ENCODE measurements at places on chromosomes 2 and 18. TPM values are rescaled to one million over a fixed set of nuclear protein-coding genes. Genes with fewer than 3 reads are reported as not detected.

DNA sequence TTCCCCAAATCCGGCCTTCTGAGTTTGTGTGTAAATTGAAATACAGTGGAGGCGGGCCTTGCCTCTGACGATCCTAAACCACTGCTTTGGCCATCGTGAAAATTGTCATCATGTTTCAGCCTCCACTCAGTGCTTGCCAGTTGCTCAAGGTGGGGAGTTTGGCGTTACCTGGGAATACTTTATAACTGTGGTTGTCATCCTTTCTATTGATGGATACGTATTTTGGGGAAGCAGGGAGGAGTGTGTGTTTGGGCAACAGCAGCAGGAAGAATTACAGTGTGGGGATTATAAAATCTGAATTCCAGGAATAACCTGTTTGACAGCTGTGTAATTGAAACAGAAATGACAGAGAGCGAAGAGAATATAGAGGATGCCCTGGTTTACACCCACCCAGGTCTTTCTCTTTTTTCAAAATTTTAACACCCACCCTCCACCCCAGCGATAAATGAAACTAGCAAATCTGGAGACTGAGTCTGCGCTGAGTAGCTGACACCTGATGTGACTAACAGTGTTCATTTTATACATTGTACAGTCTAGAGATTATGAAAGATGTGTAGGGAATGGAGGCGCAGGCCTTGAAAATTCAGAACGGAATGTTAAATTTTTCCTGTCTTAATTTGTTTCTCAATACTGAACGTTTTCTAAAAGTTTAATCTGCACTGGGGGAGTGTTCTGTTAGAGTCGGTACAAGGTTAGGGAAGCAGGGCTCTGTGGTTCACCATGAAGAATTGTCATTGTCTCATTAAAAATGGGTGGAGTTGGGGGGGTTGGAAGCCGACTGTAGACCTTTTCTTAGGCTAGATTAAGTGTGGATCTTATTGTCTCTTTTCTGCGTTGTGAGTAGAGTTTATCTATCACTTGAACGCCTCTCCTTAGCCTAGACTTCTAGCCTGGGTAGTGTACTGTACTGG is 1.6 kb downstream of the MAP4K4 start:
- no peak overlapping the region for H3K27ac ChIP-seq
- H3K4me1 ChIP-seq: peaks cover 11% of the 10 kb centered on the region
- peak; percentile 31 for DNase-seq
- peaks cover 10% of the 10 kb centered on the region for H3K36me3 ChIP-seq
- peaks cover 5% of the 10 kb centered on the region for H3K27me3 ChIP-seq

DNA sequence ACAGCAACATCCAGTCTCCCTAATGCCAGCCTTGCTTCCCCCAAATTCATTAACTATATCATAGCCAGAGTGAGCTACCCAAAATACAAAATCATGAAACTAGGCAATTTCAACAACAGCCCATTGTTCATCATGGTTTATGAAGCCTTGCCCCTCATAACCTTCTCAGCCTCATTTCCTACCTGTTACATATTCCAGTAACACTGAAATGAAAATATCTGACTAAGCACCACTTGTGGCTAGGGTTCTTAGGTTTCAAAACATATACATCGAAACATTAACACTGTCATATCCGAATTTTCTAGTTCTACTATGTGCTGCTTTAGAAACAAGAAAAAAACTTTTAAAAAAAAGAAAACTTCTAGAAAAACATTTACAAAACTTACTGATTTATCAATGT is 59.5 kb downstream of the ATAD2B start:
- no peak overlapping the region for H3K4me3 ChIP-seq
- H3K36me3 ChIP-seq: peaks cover 3% of the 10 kb centered on the region
- peak overlapping the region; percentile 76 for H3K27ac ChIP-seq
- H3K4me1 ChIP-seq: peaks cover 11% of the 10 kb centered on the region
- no peaks in the 10 kb centered on the region for H3K27me3 ChIP-seq

- no peaks in the 10 kb centered on the region for H3K36me3 ChIP-seq
- H3K27ac ChIP-seq: no peak overlapping the region
- H3K4me3 ChIP-seq: no peak overlapping the region
- DNase-seq: no peak
- H3K4me1 ChIP-seq: no peaks in the 10 kb centered on the region
Measured at GRCh38 chr2:226660526-226660925, 139.1 kb downstream of the IRS1 start.

GRCh38 chr2:33791625-33792024 is 192.5 kb upstream of the FAM98A start:
- H3K27ac ChIP-seq: no peak overlapping the region
- DNase-seq: no peak
- no peak overlapping the region for H3K4me3 ChIP-seq
- no peaks in the 10 kb centered on the region for H3K4me1 ChIP-seq

DNA sequence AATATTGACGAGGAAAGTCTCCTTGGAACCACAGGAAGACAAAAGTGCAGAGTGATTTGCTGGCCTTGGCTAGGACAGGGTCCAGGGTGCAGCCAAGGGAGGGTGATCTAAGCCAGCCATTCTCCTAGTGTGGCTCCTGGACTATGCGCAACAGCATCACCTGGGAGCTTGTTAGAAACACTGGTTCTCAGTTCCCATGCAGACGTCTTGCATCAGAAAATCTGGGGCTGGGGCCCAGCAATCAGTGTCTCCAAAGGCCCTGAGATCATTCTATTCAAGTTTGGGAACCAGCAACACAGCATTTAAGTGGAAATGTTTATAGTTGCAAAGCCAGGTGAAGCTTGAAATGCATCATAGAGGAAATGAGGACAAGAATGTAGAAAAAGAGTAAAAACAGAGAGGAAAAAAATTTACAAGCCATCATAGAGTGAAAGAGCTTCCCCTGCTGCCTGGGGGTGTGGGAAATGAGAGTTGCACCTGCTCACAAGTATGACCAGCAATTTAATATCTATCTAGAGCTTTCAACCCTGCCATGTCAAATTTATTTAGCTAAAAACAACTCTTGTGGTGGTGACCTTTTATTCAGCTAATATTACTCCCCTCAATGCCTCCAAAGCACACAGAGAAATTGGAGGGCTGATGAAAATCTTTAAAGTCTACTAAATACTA is 54.4 kb upstream of the SEC11C start:
- H3K4me1 ChIP-seq: peaks cover 12% of the 10 kb centered on the region
- H3K36me3 ChIP-seq: no peaks in the 10 kb centered on the region
- H3K27ac ChIP-seq: no peak overlapping the region
- DNase-seq: no peak
- H3K27me3 ChIP-seq: peaks cover 15% of the 10 kb centered on the region
- no peak overlapping the region for H3K4me3 ChIP-seq

SAG gene
- total RNA-seq: 0.02 TPM

DNA sequence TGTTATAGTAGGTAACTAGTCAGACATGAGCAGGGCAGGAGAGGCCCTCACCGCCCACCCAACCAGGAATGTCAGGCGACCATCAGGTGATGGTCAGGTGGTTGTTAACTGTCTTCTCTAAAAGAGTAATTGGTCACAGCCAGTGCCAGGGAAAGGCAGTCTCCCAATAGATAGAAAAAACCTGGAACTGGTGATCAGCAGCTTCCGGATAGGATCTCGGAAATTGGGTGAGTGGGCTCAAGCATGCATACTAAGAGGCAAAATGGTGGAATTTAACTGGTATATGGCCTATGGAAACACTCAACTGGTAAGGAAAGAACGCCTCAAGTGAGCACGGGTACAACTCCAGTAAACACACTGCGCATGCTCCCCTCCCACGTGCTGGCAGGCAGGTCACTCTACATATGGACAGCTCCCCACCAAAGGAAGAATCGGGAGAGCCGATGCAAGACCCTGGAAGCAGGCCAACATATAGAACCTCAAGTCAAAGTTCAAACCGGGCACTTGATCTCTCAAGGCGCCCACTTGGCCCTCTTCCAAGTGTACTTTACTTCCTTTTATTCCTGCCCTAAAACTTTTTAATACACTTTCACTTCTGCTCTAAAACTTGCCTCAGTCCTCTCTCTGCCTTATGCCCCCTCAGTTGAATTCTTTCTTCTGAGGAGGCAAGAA is 43.5 kb upstream of the TMEM131 start:
- H3K27me3 ChIP-seq: no peaks in the 10 kb centered on the region
- H3K27ac ChIP-seq: no peak overlapping the region
- DNase-seq: no peak
- H3K4me1 ChIP-seq: no peaks in the 10 kb centered on the region

KHK gene
- 12.9 TPM for total RNA-seq

LINC00305 gene
- total RNA-seq: not detected

DNA sequence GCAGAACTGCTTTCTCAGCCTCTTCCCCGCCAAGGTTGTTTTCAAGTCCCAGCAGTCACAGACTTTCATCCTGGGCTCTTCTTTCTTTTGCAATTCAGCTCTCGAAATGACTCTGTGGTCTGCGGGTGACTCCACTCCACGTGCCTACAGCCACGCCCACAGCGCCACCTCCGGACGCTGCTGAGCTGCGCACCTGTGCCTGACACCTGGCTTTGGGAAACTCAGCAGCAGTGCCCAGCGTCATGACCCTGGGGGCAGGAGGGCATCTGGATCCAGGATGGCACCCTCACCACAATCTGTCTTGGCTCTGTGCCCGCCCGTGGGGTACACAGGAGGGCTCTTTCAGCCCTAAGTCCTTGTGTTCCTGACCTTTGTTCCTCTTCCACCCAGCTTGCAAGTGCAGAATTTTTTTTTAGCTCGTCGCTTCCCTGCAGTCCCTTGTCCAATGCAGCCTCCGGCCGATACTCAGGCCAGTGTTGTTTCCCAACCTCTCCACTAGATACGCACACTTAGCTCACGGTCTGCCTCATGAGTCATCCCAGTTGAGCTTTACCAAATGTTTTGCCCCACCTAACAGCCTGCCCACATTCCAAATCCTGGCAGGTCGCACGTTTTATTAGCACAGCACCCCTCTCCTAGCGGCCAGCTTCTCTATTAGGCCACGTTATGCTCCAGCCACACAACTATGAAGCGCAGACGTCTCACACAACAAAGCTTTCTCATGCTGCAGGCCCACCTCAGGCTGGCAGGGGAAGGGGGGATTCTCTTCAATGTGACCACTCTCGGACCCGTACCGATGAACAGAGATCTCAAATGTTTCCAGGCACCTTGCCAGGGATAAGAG is 6.5 kb upstream of the CAPN10 start:
- peak; percentile 83 for DNase-seq
- peaks cover 2% of the 10 kb centered on the region for H3K36me3 ChIP-seq
- peak overlapping the region; percentile 60 for H3K4me3 ChIP-seq
- H3K27ac ChIP-seq: peak overlapping the region; percentile 68

DNA sequence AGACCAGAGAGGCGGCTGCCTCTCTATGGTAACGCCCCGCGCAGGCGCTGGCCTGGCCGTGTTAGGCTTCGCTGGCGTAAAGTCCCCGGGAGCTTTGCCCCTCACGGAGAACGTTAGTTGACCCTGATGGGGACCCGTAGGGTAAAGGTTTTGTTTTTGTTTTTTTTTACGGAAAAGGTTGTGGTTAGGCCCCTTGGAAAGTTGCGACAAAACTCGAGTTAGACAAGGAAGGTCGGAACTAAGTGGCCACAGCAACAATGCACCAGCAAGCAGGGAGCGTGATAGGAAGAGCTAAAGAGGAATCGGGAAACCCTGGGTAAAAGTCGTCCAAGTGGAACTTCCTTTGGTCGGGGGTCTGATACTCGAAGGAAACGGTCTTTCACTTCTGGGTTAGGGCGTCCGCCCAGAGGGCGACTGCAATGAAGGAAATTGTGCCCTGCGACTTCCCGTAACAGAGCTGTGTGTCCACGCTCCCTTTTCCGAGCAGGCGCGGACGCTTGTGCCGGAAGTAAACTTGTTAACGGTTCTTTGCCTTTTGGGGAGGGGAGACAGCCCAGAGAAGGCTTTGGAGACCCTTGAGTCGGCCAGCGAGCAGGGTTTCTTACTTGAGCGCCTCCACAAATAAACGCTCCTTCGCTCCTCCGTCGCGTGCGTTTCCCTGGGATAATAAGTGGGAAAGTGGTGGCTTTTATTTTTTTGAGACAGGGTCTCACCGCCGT is 493 bp upstream of the CLASP1 start:
- peaks cover 72% of the 10 kb centered on the region for H3K4me1 ChIP-seq
- H3K27me3 ChIP-seq: no peaks in the 10 kb centered on the region
- peak overlapping the region; percentile 100 for H3K27ac ChIP-seq
- H3K4me3 ChIP-seq: peak overlapping the region; percentile 97

- H3K27me3 ChIP-seq: peaks cover 23% of the 10 kb centered on the region
- peaks cover 48% of the 10 kb centered on the region for H3K4me1 ChIP-seq
- no peaks in the 10 kb centered on the region for H3K36me3 ChIP-seq
- H3K4me3 ChIP-seq: peak overlapping the region; percentile 81
- no peak for DNase-seq
Measured at GRCh38 chr2:8454797-8455196, 227.1 kb upstream of the ID2 start.

DNA sequence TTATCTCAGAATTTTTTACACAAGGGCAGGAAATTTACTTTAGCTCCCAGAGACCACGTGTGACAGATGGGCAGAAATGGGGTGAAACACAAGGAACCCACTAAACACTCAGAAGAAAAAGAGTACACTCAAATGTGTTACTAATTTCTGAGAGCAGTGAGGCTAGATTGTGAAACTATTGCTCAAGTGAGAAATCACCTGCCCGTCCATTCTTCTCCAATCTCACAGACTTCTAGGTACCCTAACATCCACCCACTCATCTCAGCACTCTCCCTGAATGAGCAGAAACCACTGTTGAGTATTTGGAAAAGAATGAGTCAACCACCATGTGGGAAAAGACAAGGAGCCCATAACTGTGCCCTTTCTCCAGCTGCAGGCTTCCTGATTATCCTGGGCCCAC is 293.0 kb upstream of the CDH2 start:
- no peaks in the 10 kb centered on the region for H3K4me1 ChIP-seq
- H3K4me3 ChIP-seq: no peak overlapping the region
- H3K27me3 ChIP-seq: no peaks in the 10 kb centered on the region

FBXO36 gene
- 1.7 TPM for total RNA-seq

- DNase-seq: no peak
- peaks cover 68% of the 10 kb centered on the region for H3K4me1 ChIP-seq
- peaks cover 12% of the 10 kb centered on the region for H3K36me3 ChIP-seq
- H3K27me3 ChIP-seq: no peaks in the 10 kb centered on the region
- H3K27ac ChIP-seq: no peak overlapping the region
- H3K4me3 ChIP-seq: peak overlapping the region; percentile 6
Measured at GRCh38 chr2:239397931-239398471, 2.8 kb downstream of the HDAC4 start.

COL4A4 gene
- total RNA-seq: 0.16 TPM

- peaks cover 9% of the 10 kb centered on the region for H3K36me3 ChIP-seq
- no peaks in the 10 kb centered on the region for H3K27me3 ChIP-seq
- peaks cover 20% of the 10 kb centered on the region for H3K4me1 ChIP-seq
- H3K27ac ChIP-seq: no peak overlapping the region
- DNase-seq: no peak
Measured at GRCh38 chr2:172489681-172490080, 62.3 kb downstream of the ITGA6 start.

NFU1 gene
- total RNA-seq: 40.0 TPM

CREG2 gene
- total RNA-seq: not detected

DNA sequence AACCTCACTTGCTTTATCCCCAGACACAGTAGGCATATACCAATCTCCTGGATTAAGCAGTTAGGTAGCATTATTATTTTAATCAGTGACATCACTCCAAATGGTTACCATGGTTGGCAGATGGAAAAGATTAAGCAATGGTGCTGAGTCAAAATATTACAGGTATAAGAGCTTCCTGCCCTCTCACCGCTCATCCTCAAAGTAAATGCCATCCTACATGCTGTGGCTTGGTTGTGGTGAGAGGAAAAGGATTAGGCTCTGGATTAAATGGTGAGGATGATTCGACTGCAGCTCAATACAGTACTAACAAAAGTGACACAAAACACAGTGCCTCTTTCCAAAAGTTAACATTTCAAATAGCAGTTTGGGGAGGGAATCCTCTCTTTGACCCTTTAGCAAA is 108.9 kb upstream of the ACAA2 start:
- no peak overlapping the region for H3K4me3 ChIP-seq
- no peak for DNase-seq
- no peaks in the 10 kb centered on the region for H3K4me1 ChIP-seq
- no peaks in the 10 kb centered on the region for H3K36me3 ChIP-seq
- H3K27me3 ChIP-seq: peaks cover 45% of the 10 kb centered on the region

Data from activated T-cell treated with anti-CD3 and anti-CD28 coated beads, Interleukin-2, amount 50 U/mL, for 72 hours (primary cell).